ENCODE measurements at places on chromosomes 6 and 20.

- DNase-seq: no peak
Observed at GRCh38 chr6:90406957-90407356, 110.3 kb upstream of the BACH2 start.

DNA sequence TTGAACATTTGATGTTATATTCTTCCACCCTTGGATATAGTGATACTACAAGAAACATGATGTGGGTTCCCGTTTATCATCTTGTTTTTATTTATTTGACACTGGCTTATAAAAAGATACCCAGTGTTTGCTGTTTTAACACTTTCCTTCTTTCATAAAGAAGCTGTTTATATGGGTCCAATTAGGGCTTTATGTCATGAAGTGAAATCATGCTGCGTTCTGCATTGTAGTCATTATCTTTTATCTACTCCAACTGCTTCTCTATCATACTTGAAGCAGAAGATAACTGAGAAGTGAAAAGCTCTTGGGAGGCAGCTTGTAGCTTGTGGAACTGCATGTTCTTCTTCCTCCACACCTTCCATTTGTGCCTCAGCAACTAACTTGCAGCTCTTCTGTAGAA lies 57.8 kb downstream of the GPX5 start:
- no peak for DNase-seq

GRCh38 chr6:105235155-105235554 lies 55.3 kb upstream of the POPDC3 start:
- no peak for DNase-seq

- DNase-seq: no peak
Observed at GRCh38 chr6:144265390-144265789, 19.7 kb upstream of the UTRN start.

DNA sequence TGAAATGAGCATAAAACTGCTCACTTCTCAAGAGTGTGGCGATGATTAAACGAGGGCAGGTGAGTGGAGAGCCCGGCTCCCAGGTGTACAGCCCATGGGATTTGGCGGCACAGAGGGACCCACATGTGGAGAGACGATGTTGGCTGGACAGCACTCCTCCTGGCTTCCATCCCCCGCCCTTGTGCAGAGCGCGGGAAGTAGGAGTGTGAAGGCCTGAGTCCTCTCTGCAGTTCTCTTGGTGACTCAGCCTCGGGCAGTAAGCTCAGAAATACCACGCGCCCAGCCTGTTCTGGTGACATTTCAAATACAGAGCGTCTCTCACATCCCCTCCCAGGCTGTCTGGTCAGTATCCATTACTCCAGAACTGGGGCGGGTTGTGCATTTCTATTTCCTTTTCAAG lies 94.2 kb upstream of the SRSF6 start:
- DNase-seq: no peak

DNA sequence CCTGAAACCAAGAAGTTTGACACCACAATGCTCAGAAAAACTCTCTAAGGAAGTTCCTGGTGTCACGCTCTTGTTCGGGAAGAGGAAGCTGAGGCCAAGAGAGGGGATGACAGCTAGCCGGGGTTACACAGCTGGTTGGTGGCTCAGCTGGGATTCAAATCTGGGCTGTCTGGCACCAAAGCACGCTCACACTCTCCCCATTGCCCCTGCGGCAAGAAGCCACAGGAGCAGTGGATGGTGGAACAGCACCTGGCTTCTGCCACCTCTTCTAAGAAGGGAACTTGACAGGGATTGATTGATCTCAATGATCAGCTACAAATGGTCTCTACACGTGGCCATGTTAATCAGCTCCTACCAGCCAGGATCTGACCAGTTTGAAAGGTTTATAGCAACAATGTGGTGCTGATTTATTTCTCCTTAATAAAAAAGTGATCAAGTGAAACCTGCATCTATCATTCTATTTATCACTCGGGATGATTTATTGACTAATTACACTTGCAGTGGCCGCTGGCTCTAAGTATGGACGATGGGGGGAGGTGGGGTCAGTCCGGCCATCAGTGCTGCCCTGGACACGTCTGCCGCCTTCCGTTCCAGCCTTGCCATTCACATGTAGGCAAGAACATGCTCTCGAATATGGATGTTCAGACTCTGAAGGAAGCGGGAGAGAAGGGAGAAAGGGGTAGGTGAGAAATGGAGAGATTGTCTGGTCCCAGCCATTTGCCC lies 71.9 kb upstream of the TOP1 start:
- DNase-seq: no peak

DNA sequence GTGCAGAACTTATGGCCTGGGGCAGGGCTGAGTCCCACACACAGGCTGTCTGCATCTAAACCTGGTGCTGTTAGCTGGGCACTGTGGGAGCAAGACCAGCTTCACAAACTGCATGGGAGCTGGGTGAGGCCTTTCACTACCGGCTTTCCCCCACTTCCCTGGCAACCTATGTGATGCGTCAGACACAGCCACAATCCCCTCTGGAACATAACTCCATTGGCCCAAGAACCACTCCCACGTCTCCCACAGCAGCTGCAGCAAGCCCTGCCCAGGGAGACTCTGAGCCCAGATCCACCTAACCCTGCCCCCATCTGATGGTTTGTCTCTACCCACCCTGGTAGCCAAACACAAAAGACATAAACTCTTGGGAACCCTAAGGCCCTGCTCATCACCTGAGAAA lies 9.3 kb downstream of the WDR27 start:
- no peak for DNase-seq

DNA sequence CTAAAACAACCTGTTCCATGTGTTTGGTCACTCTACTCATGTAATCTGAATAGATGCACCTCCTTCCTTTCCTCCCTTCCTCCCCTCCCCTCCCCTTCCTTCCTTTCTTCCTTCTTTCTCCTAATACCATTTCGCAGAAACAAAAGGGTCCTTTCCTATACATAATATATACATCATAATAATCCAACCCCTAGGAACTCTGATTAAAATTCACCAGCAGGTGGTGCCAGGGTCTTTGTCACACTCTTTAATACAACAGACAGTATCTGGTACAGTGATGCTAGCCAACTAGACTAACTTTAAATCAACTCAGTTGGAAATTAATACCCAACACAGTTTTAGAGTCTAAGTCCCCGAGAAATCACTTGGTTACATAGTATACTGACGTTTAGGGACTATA lies 181.2 kb upstream of the SHLD1 start:
- DNase-seq: no peak

DNA sequence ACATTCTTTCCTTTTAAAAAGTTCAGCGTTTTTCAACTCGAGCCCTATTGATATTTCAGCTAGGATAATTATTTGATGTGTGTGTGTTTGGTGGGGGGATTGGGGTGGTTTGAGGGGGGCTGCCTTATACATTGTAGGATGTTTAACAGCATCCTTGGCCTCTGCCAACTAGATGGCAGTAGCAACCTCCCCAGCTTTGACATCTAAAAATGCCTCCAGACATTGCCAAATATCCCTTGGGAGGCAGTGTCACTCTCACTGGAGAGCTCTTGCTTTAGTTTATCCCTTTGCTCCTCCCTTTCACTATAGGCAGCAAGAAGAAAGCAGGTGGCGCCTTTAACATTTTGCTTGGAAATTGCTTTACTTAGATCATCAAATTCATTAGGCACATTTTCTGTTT lies 14.6 kb upstream of the TP53TG5 start:
- DNase-seq: no peak

- DNase-seq: no peak
Observed at GRCh38 chr6:129651291-129651691, 58.7 kb downstream of the ARHGAP18 start.

- DNase-seq: no peak
Observed at GRCh38 chr20:59939052-59939878, 840 bp downstream of the PPP1R3D start.

GRCh38 chr6:120157873-120158272 lies 808.3 kb upstream of the MAN1A1 start:
- no peak for DNase-seq

DNA sequence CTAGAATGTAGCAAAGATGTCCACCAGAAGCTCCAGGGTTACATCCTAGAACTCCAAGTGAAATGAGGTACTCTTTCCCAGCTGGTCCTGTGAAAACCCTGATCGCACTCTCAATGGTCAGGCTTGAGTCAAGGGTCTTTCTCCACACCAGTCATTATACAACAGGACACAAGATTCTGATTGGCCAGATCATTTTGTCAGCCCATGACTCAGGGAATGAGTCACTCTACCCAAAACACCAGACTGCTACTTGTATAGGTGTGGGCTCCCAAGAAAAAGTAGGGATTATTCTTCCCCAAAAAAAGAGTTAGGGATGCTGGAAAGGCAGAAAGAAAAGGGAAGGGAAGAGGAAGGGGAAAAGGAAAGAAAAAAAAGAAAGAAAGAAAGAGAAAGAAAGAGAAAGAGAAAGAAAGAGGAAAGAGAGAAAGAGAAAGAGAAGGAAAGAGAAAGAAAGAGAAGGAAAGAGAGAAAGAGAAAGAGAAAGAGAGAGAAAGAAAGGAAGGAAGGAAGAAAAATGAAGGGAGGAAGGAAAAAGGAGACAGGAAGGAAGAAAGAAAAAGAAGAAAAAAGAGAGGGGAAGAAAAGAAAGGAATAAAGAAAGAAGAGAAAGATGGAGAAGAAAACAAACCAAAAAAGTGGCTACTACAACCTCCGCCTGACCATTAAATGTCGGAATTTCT lies 30.5 kb downstream of the ANKEF1 start:
- no peak for DNase-seq

DNA sequence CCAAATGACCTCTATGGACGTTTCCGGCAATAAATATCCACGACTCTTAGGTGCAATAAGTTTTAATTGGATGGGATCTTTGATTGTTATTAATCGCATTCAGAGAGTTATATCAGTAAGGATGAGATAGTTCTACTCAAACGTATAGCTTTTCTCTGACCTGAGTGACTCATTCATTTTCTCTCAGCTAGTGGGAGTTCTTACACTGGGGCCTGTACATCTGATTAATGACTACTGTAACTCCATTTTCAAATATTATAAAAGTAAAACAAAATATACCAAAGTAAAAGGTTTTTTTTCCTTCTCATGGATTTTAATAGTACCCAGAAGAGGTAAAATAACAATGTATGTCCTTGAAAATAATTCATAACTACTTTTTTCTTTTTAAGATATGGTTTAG lies 41.1 kb upstream of the SAMD5 start:
- no peak for DNase-seq

- peak; percentile 51 for DNase-seq
Observed at GRCh38 chr20:38168791-38169589, 3.9 kb upstream of the TGM2 start.

GRCh38 chr20:56166781-56167465 lies 81.6 kb upstream of the MC3R start:
- no peak for DNase-seq

DNA sequence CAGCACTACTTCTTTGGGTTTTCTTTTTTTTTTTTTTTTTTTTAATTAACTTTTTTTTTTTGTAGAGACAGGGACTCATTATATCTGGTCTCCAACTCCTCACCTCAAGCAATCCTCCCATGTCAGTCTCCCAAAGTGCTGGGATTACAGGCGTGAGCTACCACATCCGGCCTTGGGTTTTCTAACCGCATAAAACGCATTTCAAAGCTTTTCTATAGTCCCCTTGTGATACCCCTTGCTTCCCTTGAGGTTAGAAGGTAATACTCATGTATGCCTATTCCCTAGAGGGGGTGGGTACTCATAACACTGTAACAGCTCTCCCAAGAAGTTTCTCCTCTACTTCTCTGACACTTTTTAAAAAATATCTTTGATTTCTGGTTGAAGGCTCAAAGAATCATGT lies 23.9 kb upstream of the ASCC3 start:
- no peak for DNase-seq

DNA sequence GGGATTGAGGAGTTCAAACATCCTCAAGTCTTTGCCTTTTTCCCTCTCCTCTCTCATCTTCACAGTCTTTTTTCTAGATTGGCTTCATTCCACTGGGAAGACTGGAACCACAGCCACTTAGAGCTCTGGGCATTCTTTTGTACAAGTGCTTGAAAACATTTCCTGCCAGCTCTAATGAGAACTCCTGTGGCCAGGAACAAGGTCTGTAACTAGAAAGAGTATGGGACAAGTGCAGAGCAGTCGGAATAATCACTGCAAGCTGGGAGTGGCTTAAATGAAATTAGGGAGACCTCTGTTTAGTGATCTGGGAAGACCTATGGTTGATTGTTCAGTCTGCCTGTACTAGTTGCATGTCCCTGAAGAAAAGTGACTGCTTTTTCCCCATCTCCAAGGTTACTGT lies 41.0 kb upstream of the SMIM8 start:
- DNase-seq: no peak

DNA sequence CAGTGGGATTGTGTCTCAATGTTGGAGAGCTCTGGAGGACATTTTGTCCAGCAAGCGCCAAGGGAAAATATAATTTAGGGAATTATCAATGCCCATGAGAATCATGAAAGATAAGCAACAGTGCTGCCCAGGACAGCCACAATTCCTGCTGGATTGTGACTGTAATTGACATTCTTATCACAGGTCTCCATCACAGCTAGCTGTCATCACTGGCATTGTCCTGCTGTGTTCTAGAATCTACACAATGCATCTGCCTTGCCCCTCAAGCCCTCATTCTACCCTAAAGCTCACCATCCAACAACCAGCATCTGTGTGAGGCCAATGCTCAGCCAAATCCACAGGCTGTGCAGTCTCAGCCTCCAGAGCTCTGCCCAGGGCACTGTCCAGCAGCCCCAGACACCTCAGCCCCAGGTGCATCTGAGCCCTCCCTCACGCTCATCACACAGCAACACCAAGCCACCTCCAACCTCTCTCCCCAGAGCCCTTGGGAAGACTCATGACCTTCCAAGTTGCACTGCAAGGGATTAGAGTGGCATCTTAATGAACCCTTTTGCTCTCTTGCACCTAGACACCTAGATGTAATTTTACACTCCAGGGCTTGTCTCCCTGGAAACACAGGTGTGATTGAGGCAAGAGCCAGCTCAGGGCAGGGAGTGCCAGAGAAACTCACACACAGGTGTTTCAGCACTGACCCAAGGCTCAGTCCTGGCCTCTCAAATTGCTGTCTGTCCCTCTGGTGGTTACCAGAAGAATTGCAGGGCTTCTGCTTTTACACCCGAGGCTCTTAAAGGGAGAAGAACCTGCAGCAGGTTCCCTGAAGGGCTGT lies 85.2 kb upstream of the PHACTR3 start:
- DNase-seq: peak; percentile 71

- DNase-seq: no peak
Observed at GRCh38 chr6:117498159-117498558, 15.7 kb downstream of the DCBLD1 start.

DNA sequence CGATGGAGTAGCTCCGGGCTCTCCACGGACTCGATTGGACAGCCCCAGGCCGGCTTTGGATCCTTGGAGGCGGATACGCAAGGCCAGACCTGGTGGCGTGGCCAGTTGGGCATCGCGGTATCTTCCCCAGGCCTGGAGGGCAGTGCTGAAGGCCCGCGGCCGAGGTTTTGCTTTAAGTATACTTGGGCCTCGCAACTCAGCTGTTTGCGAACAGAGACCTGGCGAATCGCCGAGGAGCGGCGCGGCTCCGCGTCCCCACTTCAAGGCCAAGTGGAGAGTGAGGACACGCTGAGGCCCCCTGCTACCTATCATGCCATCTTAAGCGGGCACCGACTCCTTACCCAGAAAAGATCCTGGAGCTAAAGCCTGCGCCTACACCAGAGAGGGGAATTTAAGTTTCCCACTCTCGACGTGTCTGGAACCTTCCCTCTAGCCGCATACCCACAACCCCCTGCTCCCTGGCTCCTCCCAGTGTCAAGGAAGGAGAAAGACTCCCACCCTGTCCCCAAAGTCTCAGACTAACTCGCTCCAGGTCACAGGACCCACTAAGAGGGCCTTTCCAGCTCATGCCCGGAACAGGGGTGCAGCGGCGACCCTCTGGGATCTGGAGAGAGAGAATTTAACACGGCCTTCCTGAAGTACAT lies 4.1 kb downstream of the LINC00237 start:
- DNase-seq: no peak
